ENCODE measurements at places on chromosomes 7 and 10. TPM values are rescaled to one million over a fixed set of nuclear protein-coding genes. Genes with fewer than 3 reads are reported as not detected.

Gene C10orf62
- total RNA-seq: 0.29 TPM

Gene HTRA1
- 386 TPM for total RNA-seq

Gene HYCC1
- total RNA-seq: 69.3 TPM

Gene AKR1C2
- total RNA-seq: 44.7 TPM

Gene USP6NL
- 12.5 TPM for total RNA-seq

Gene GCK
- 1.2 TPM for total RNA-seq

Gene KIFBP
- 28.4 TPM for total RNA-seq

Gene IRF5
- 9.6 TPM for total RNA-seq

Gene PLAU
- 35.4 TPM for total RNA-seq

Gene INMT
- 131 TPM for total RNA-seq

Gene RBAK
- 11.3 TPM for total RNA-seq

Gene GRM3
- not detected for total RNA-seq

Gene SPDYE5
- not detected for total RNA-seq

Gene ASAH2
- 2.3 TPM for total RNA-seq

Gene JAZF1
- total RNA-seq: 23.8 TPM

- peak; percentile 68 for DNase-seq
Measured at GRCh38 chr10:125043841-125044658, 102.1 kb downstream of the ZRANB1 start.

GRCh38 chr10:60777696-60778213, 523 bp upstream of the CDK1 start:
- DNase-seq: no peak

GRCh38 chr10:75350791-75351190, 50.8 kb downstream of the ZNF503 start:
- DNase-seq: no peak

DNA sequence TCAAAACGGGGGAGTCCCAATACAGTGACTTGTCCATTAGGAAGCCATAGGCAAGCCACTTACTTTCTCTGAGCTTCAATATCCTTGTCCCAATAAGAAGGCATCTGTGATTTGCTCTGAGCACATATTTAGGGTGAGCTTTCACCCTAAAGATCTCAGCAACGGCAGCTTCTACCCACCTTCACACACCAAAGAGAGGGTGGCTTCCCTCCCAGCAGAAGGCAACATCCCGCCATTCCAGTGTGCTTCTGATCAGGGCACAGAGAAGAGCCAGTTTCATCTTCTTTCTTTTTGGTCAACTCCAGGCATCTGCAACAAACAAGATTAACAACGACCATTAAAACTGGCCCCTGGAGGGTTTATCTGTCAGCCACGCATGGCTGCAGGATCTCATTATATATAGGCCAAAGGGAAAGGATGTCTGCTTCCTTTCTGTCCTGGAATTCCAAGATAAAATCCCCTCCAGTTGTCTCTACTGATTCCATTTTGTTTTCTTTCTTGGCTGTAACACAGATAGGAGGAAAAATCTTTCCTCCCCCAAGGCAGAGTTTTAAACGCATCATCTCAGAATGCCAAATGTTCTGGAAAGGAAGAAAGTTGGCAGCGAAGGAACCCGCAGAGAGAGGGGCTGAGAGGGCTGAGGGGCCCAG, 491 bp upstream of the SH2D4B start:
- no peak for DNase-seq

DNA sequence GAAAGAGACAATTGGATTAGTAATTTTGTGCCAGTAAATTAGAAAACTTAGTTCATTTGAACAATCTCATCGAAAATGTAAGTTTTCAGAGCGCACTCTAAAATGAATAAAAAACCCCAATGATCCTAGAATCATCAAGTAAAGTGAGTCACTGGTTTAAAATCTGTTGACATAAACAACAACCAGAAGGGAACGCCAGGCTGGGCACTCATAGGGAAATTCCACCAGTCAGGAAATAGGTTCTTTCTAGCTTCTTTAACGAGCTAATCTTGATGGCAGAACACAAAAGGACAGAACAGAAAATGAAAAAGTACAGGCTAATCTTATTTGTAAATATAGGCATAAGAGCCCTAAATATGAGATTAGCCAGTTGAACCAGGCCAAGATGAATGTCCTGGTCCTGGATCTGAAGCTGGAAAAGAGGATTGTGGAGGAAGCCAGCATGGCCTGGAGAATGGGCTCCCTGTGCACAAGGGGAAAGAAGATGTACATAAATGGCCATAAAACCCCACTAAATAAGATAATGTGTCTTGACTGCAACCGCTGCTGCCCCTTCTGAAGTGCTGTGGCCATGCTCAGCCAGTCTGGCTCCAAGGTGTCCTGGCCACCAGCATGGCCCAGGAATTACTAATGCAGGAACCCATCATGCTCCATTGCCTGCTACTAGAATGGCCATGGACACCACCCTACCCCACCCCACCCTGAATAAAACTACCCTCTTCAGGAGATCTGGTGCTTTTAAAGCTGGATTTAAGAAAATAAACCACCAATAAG, 114.0 kb downstream of the WDFY4 start:
- DNase-seq: no peak

DNA sequence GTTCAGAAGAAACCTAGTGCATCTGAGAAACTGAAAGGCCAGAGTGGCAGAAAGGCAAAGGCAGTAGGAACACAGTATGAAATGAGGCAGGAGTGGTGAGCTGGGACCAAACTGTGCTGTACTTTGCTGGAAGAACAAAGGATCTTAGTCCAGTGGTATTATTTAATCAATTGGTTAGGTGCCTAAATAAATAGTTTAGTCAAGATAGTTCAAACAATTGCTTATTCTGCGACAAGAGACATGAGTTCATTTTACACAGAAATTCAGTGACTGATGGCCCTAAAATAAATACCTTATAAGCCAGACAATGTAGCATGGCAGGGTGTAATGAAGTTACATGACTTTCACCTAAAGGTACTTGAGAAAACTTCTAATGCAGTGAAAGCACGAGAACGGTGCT, 181.8 kb upstream of the LRRN3 start:
- DNase-seq: no peak

DNA sequence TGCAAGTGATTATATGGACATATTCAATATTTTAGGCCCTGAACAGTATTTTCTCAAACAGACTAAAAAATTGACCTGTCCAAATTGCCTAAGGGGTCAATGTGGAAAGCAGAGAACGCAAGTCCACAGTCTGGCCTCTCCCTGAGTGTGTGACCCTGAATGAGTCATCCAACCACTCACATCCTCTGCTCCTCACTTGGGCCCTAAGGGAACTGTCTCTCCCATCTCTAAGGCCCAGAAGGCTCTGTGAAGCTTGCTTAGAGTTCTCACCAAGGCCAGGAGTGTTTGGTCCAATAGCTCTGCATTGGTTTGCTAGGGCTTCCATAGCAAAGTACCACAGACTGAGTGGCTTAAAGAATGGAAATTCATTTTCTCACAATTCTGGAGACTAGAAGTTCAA, 155.1 kb downstream of the LSM5 start:
- DNase-seq: no peak

DNA sequence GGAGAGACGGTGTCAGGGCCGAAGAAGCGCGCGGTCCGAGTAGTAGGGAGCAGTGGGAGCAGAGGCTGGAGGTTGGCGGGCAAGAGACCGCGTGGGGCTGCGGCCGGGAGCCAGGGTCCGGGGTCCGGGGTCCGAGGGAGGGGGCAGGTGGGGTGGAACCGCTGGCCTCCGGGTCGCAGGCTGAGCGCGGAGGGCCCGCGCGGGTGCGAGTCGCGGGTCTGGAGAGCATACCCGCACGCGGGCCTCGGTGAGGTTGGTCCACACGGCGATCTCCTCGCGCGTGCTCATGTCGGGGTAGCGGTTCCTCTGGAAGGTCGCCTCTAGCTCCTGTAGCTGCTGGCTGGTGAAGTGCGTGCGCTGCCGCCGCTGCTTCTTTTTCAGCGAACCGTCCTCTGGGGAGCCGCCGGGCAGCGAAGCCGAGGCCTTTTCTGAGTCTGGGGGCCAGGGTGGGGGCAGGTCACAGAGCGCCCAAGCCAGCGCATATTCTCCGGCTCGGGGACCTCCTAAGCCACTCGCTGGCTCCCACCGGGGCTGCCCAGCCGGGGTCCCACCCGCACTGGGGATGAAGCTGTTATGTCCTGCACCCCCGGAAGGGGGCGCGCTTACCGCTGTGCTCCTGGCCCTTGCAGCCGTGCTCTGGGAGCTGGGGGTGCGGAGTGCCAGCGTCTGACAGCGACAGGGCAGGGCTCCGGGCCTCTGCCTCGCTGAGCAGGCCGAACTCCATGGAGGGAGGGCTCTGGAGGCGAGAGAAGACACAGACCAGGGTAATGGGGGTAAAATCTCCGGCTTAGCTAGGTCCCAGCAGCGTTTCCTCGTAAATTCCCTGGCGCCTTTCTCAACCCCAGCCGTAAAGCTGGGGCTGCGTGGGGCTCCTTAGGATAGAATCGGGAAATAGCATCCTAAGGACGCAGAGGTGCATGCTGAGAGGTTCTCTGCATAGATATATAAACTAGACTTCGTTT, 5.5 kb downstream of the ELOVL3 start:
- peak; percentile 56 for DNase-seq

GRCh38 chr10:124918191-124918830, 23.6 kb upstream of the ZRANB1 start:
- DNase-seq: no peak

DNA sequence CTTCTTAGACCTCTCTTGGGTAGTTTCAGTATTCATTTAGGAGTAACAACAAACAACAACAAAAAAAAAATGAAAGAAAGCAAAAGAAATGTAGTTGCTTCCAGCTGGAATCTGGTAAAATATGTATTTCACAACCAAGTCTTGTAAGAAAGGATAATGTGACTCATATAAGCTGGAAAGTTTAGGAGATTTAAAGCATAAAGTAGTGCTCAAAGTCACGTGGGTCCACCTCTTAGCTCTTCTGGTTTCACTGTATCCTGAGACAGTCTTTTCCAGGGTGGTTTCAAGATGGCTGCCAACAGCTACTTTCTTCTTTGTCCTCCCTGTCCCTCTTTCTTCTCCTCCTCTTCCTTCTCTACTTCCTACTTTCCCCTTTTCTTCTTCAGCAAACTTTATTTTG, 69.5 kb upstream of the CDK13 start:
- no peak for DNase-seq

DNA sequence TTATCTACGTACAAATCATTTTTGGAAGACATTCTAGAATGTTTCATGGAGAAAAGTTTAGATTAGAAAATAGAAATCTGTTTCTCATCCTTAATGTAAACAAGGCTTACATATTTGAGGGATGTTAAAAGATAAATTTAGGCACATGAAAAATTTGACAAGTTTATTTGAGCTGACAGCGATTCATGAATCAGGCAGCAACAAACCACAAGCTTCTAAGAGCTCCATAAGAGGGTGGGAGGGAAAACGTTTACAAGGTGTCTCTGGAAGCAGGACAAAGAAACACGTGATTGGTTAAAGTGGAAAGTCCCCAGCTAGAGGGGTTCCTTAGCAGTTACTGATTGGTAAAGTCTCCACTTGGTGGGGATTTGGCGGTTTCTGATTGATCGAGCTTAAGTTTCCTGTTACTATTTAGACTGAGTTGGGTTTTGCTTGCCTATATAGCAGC, 228.9 kb upstream of the PITRM1 start:
- DNase-seq: no peak

DNA sequence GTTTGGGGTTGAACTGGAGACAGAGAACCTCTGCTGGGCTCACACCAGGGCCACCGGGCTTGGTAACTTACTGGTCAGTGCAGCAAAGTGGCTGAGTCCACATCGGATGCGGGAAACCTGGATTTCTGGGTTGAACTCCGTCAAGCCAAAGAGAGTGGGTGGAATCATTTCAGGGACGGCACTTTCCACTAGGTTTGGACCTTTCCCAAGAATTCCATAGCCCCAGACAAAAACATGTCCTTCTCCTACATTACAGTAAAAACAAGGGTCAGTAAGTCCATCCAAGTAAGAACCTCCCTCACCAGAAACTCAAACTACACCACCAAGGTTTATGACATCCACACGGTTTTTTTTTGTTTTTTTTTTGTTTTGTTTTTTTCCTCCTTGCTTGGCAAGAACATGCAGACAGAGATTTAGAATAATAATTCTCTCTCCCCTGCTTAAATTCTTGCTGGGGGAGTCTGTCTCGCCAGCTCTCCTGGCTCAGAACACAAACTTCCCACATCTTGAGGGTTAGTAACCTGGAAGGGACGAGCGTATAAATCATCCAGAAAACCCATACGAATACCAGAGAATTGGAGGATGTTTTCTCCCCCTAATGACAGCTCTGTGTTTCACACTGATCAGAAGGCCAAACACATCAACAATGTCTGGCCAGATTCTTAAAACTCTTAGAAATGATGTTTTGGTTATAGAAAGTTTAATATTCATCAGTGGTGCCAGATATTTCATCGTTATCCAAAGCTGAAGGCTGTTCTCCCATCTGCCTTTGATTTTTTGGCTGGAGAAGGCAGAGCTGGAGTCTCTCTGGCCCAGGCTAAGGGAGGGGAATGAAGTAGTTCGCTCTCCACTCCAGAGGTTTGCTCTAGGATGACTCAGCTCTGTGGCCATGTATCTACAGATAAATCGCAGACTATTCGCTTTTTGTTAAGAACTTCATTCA, 17.5 kb downstream of the RCC1L start:
- DNase-seq: no peak

GRCh38 chr7:124801330-124801895, 35.8 kb upstream of the GPR37 start:
- no peak for DNase-seq

DNA sequence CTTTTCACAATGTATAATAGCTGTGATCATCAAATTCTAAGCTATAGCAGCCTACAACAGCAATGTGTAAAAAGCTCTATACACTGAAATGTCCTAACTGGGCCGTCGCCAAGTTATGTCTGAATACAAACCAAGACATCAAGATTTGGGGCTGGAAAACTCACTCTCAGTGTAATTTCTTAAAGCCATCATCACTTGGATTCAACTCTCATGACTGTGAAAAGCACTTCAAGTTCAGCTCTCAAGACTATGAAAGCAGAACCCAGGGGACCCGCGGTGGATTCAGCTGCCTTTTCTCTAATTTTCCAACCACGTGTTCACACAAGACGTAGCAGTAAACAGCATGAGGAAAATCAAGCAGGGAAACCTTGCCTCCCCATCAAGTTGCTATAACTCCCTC, 15.8 kb upstream of the ZNRF2 start:
- DNase-seq: no peak

- no peak for DNase-seq
Measured at GRCh38 chr7:24438232-24438631, 135.0 kb upstream of the PALS2 start.

DNA sequence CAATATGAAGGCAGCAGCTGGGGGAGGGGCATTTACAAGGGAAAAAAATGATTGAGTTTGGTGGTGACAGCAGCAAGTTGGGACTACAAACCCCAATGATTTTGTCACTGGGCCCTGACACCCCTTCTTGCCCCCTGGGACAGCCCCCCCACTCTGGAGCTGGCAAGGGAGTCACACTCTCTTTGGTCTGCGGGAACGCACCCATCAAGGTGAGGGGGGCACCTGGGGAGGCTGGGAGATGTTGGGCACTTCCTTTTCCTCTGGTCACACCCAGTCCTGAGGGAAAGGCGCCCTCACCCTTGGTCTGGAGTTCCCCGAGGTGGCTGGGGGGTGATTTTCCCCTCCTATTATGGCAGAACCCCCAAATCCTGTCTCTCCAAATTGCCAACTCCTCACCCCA, 24.4 kb downstream of the EPHB4 start:
- no peak for DNase-seq
